ENCODE measurements at places on chromosomes 5 and 9. TPM values are rescaled to one million over a fixed set of nuclear protein-coding genes. Genes with fewer than 3 reads are reported as not detected.

The FCN2 gene
- not detected for total RNA-seq

The ACOT12 gene
- 1.1 TPM for total RNA-seq

The SPOCK1 gene
- not detected for total RNA-seq

The IFNA2 gene
- not detected for total RNA-seq

The GPR150 gene
- 1.2 TPM for total RNA-seq

- DNase-seq: no peak
Observed at GRCh38 chr9:120910643-120911042, 16.0 kb downstream of the TRAF1 start.

- DNase-seq: no peak
Observed at GRCh38 chr5:31853398-31854135, 214.6 kb downstream of the PDZD2 start.

DNA sequence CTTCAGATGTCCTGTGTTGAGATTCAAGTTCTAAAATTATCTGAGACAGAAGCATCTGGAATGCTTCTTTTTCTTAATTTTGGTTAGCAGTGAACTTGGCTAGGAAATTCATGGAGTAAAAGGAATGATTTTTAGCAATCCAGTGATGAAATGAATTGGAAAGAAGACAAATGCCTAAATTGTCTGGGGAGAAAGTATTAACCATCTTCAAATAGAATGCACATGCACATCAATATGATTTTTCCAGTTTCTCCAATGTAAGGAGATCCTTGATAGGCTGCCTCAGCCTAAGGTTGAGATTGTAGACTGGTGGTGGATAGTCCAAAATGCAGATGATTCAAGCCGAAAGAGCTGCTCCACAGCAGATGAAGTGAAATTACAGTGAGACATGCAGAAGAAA, 106.7 kb downstream of the PCSK5 start:
- DNase-seq: no peak

GRCh38 chr5:132470596-132470995, 20.0 kb downstream of the IRF1 start:
- DNase-seq: no peak

DNA sequence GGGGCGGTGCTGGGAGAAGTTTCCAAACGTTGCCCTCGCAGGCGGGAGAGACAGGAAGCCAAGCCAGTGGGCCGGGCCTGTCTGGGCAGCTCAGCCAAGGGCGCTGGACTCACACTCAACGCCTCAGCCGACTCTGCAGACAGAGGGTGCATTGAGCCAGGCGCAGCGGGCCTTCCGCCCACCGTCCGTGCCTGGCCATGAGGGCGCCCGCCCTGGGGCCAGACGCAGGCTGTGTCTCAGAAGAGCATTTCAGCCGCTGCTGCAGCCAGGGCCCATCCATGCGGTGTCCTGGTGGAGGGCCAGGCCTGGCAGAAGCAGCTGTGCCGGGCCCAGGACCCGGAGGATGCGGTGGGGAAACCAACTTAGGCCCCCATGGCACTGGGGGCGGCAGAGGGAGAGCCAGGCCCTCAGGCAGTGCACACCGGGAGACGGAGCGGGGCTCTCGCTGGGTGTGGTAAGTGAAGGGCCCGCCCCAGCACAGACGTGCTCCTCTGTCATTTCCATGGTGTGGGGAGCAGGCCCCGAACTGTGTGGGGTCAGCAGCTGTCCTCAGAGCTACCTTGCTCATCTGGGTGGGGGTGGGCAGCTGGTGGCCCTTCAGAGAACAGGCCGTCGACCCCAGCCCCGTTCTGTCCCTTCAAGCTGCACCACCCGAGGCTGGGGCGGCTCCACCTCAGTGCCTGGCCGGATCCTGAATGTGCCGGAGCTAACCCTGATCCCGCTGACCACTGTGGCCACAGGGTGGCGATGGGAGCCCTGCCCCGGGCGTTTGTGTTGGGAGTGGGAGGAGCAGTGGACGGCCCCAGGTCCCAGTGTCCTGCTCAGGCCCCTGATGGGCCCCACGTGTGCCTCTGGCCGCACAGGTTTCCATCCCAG, 18.0 kb downstream of the DNLZ start:
- DNase-seq: no peak

- DNase-seq: no peak
Observed at GRCh38 chr5:15823398-15823797, 323.4 kb downstream of the FBXL7 start.
